ENCODE measurements at places on chromosomes 7 and 10.

DNA sequence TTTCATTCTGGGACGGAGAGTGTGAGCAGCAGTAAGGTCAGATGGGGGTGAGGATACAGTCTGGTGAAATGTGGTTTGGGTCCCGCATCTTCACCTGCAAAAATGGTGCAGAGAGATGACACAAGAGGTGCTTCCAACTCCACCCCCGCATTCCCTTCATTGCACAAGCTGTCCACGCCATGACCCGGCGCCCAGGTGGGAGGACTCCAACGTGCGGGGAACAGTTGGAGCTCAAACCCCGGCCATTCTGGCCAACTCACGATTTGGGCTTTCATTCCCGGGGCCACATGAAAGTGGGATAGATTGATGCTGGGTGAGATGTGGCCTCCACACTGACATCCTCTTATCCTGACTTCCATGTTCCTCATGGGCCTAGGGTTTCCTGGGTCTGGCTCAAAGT lies 34.6 kb upstream of the ZNF273 start:
- DNase-seq = no peak

DNA sequence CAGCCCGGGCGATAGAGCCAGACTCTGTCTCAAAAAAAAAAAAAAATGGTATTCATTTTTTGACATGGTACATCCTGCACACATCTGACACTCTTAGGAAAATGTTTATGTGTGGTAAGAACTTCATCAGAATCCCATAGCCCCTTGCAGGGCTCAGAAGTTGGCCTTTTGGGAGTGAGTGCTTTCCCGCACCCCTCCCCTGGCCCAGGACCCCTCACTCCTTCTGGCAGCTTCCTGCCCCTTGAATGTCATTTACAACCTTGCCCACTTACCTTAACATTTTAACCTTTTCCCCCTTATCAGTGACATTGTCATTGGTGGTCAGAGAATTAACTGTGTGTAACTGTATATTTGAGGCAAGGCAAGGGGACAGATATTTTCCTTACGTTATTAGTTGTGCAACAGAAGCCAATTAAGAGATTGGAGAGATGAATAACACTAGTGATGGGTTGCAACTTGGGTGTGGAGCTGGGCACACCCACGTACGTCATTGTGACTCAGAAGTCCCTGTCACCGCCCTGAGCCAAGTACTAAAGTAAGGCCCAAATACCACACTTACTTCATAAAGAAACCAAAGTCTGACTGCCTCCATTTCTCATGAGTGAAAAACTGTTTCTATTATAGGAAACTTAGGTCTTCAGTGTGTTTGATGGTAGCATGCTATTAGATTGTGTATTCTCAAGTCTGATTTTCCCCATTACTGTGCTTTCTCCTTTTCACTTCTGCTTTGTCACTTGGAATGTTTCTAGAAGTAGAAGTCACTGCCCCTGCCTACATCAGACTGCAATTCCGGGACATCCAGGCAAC lies 31.6 kb downstream of the OGDH start:
- DNase-seq = peak; percentile 73

DNA sequence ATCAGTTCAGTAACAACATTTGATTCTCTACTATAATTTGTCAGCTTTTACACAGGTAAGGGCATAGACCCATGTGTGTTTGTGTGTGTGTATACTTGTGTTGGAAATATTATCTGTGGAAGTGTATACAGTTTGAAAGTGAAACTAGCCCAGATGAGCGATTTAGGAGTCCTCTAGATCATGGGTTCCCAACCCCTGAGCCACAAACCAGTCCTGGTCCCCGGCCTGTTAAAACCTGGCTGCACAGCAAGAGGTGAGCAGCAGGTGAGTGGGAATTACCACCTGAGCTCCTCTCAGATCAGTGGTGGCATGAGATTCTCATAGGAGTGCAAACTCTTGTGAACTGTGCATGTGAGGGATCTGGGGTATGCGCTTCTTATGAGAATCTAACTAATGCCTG lies 1221.5 kb upstream of the SORCS1 start:
- no peak for DNase-seq

DNA sequence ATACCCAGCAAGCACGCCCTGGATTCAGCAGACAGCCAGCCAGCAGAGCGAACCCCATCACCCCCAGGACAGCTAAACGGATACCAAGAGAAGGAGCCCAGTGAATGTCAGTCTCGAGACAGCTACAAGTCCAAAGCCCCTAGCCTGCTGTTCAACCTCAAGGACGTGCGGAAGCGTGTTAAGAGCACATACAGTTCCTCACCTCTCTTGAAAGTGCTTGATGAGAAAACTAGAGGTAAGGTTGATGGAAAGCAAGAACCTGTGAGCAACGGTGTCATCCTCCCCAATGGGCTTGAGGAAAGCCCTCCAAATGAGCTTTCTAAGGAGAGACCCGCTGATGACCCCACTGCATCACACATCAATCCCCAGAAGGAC lies 24.9 kb downstream of the C10orf71 start:
- DNase-seq = no peak

- peak; percentile 36 for DNase-seq
Observed at GRCh38 chr7:91267171-91267955, 3.1 kb downstream of the FZD1 start.

- DNase-seq = no peak
Observed at GRCh38 chr10:94123258-94123995, 129.7 kb downstream of the PLCE1 start.

- DNase-seq = no peak
Observed at GRCh38 chr7:121433775-121434174, 37.7 kb upstream of the FAM3C start.

DNA sequence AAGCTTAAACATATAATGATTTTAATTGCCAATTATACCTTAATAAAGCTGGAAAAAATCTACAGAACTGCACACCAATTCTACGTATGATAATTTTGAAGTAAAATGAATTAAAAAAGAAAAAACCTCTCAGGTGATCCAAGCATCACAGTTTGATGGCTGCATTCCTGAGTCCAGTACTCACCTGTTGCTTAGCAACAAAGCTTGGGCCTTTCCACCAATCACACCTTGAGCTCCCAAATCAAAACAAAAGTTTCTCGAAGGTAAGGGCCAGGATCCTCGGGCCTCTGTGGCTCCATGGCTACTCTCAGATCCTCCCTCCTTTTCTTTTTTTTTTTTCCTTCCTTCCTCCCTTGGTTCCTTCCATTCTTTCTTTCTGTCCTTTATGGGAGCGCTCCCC lies 137.2 kb upstream of the PCBD1 start:
- DNase-seq = no peak

DNA sequence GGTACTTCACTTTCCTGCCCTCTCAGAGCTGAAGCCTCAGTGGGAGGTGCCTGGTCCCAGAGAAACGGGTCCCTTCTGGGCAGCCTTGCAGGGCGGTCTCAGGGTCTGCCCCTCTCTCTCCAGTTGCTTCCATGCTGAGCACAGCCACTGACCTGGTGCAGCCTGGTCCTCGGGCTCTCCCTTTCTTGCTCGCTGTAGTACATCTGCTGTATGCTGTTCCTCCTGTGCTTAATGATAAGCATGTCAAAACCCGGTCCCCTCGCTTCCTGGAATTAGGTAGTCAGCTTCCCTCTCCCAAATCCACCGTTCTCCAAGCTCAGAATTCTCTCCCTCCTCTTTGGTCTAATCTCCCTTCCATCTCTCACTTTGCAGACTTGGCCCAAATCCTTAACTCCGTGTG lies 11.0 kb upstream of the HPS1 start:
- no peak for DNase-seq

- no peak for DNase-seq
Observed at GRCh38 chr7:91414734-91415133, 150.5 kb downstream of the FZD1 start.

DNA sequence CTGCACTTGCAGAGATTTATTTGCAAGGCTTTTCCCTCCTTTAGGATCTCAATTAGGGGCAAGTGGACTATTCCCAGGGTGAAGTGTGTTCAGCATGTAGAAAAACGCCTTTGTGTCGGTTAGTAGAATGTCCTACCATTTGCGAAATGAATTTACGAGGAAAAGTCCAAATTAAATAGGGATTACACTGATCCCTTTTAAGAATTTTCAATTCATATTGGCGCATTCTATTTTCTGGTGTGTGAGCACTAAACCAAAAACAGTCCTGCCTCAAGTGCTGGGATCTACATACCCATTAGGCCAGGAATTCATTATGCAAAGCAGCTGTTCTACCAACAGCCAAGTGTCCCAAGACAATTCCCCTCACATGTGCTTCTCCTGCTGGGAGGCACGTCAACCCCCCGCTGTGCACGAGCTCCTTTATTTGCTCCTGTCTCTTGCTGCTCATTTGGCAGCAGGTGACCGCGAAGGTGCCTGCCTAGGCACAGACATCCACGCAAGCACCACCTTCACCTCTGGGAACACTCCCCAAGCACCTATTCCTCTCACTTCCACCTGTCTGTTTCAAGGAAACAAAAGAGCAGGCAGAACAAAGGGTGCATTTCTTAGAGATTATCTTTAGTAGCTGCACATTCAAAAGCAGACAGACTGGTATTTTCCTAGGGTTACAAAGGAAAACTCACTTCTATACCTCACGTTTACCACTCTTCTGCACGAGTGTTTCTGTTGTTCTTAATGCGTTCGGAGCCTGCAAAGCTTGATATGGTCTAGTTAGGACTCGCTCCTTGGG lies 134.6 kb upstream of the FGFR2 start:
- DNase-seq = no peak

DNA sequence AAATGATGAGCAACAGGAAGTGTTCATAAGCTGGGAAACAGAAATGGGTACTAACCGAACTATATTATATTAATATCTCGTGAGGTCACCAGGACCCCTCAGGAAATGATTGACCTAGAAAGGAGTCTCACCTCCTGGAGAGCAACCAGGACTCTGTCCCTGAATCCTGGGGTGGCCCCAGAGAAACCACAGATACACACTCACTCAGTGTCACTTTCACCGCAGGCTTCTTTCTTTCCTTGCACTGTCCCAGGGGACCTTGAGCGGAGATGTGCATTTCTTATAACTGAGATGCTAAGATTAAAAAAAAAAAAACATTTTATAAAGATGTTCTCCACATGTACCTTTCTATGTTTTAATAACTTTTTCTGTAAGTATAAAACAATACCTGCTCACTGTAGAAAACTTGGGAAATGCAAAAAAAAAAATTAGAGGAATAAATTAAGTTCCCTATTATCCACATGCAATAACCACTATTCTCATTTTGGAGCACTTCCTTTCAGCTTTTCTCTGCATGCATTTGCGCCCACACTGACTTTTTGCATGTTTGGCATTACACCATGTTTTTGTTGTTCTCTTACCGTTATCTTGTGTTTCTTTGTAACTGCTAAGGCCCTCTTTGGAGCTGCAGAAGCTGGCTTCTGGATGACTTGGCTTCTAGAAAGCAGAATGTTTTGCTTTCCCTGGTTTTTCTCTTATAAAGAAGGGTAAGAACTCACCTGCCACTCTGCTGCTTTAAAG lies 15.0 kb downstream of the NOD1 start:
- DNase-seq = no peak

GRCh38 chr10:50972591-50972990 lies 87.2 kb upstream of the A1CF start:
- no peak for DNase-seq

GRCh38 chr10:87818505-87819288 lies 671 bp upstream of the ATAD1 start:
- DNase-seq = no peak

- no peak for DNase-seq
Observed at GRCh38 chr10:101063050-101063525, 1.3 kb downstream of the KAZALD1 start.

GRCh38 chr10:56318816-56319215 lies 42.2 kb downstream of the ZWINT start:
- no peak for DNase-seq

DNA sequence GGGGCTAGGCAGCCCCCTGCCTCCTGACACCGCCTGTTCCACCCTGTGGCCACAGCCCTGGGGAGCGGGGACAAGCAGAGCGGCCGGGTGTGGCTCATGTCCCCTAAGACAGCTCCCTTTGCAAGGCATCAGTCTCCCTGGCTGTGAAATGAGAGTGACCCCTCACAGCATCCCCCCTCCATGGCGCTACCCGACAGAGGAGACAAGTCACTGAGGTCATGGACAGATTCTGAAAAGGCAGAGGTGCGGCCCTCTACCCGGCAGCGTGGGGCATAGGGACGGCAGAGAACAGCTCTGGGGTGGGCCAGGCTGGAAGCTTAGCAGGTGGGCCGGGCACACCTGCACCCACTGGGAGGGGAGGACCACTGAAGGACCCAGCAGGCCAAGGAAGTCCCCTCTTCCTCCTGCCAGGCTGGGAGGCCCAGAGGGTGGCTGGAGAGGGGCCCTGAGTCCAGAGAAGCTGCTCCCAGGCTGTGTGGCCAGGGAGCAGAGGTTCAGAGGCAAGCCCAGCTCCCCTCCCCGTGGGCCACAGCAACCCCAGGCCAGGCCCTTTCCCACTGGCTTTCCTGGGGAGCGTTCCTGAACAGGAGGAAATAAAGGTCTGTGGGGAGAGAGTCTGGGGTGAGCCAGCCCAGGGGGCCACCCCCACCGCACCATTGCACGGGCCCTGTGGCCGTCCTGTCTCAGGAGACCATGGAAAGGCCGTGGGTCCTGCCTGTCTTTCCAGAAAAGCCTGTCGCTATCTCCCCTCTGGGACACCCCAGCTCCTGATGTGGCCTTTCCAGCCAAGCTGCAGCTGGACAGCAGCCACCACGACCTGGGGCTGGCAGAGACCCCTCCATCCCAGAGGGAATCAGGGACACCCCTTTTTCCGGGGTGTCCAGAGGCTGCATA lies 1.7 kb downstream of the ADAP1 start:
- peak; percentile 22 for DNase-seq

DNA sequence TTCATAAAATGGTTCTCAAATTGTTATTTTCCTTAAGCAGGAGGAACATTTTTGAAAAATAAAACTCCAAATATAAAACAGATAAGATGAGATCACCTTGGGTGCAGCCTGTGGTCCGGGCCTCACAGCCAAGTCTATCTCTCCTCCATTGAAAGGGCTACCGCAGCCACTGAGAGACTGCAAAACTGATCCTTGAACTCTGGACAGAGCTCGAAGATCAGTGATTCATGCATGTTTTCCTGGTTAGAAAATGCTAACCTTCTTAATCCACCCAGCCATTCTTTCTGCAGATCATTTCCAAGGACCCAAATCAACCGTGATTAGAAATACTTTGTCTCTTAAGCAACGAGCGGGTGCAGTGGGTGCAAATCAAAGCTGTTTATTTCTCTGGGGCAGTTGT lies 378.8 kb downstream of the PLXDC2 start:
- no peak for DNase-seq

- DNase-seq = no peak
Observed at GRCh38 chr10:77614778-77615625, 22.6 kb downstream of the KCNMA1 start.

- DNase-seq = no peak
Observed at GRCh38 chr7:109545686-109546085, 976.0 kb downstream of the DNAJB9 start.

GRCh38 chr10:105952153-105952552 lies 1212.4 kb downstream of the SORCS1 start:
- no peak for DNase-seq

DNA sequence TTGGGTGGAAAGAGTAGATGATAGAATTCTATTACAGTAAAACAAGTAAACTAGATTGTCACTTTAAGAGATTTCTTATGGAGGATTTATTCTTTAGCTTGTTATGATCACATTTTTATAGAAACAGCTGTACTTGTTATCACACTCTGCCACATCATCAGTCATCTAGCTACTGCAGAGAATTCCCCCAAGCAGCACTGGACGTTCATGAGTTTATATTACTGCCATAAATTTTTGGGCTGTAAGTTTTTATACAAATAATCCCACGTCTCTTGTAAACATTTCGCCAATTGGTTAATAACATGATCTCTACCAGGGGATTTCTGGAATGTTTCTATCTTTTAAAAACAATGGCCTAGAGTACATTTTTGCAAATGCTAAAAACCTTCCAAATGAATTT lies 238.8 kb downstream of the POLR1F start:
- DNase-seq = no peak

GRCh38 chr10:103580011-103580410 lies 86.5 kb downstream of the NEURL1 start:
- DNase-seq = no peak

Measured in left cardiac atrium (tissue), 4 donors.